ENCODE measurements at places on chromosomes 11 and 22. TPM values are rescaled to one million over a fixed set of nuclear protein-coding genes. Genes with fewer than 3 reads are reported as not detected.

GRCh38 chr22:24247564-24248344, 2.9 kb upstream of the GGT5 start:
- DNase-seq, result no peak

The UQCC3 gene
- polyA plus RNA-seq, result 8.4 TPM

GRCh38 chr11:126548581-126549550, 193.4 kb downstream of the ST3GAL4 start:
- DNase-seq, result no peak

- DNase-seq, result no peak
Measured at GRCh38 chr11:59755701-59756557, 753 bp downstream of the STX3 start.

DNA sequence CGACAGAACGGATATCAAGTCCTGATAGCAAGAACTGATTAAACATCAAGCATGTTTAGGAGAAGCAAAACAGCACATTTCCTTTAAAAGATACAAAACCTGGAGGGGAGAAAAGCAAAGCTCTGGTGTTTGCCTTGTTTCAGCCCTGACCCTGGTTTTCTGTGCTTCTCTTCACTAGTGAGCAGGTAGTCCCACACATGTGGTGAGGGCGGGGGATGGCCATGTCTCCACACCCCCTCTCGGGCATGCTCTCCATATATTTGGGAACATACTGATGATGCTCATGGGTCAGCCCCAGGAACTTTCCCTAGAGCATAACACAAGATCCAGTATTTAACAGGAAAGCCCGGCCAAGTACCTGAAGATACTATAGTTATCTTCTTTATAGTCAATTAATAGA, 10.1 kb downstream of the C11orf16 start:
- no peak for DNase-seq

DNA sequence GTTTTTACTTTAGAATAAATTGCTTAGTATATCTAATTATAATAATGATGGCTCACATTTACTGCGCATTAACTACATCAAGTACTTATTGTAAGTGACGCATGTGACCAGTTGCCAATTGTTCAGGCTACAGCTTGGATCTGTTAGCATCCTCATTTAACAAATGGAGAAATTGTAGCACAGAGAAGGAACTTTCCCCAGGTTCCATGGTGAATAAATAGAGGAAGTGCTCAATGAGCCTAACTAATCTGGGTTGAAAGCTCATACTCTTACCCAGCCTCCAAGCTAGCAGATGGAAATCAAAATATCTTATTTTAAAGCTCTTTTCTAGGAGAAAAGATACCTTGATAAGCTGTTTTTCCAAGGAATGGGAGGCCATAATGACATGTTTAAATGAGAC, 19.8 kb downstream of the MMP27 start:
- DNase-seq, result no peak

- no peak for DNase-seq
Measured at GRCh38 chr11:5507933-5508305, 1.8 kb downstream of the UBQLN3 start.

DNA sequence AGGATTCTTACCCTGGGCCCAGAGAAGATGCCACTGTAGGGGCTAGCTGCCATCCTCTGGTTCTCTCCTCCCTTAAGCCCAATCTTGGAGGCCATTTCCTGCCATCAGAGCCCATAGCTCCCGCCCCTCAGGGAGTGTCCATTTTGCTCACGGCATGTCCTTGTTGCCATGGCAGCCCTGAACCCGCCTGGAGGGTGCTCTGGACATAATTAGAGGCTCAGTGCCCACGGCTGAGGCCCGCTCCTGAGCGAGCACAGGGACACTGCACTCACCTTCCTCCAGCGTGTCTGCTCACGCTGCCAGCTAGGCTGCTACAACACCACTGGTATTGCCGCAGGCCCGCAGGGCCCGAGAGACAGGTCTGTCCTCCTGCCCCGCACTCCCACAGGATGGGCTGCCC, 11.1 kb upstream of the SUSD2 start:
- DNase-seq, result no peak

GRCh38 chr11:68314203-68315170, 2.1 kb downstream of the LRP5 start:
- no peak for DNase-seq

- no peak for DNase-seq
Measured at GRCh38 chr22:38782402-38783094, 11.4 kb downstream of the DNAL4 start.

DNA sequence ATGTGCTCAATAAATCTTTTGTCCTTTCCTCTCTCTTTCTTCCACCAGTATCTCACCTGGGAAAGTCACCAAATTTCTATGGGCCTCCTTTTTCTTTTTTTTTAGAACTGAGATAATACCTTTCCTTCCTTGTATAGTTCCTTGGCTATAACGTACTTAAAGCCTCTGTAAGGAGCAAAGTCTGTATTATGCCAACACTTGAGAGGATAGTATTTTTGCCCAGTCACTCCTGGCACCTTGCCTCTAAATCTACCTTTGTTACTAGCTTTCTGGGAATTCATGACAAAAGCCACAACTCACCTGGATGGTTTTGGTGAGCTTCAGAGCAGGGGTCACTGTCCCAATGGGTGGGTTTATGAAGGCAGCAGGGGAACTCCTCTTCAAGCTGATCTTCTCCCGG, 12.2 kb downstream of the POLDIP3 start:
- DNase-seq, result no peak

GRCh38 chr11:67273260-67273990, 7.2 kb downstream of the GRK2 start:
- no peak for DNase-seq

DNA sequence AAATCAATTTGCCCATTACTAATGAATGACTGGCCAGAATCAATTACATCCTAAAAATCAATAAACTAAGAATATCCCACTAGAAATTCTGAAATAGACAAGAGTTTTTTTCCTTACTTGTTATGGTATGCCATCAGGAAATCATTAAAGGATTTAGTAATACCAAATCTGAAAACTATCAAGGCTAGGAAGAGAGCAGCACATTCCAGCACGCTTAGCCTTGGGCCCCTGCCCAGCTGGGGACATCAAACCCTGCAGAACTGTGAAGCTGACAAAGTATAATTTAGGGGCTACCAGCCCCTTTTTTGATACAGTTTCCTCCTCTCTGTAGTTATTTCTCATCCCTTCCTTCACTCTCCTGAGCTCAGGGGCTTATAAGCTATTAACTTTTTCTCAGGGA, 247.8 kb upstream of the ZC3H12C start:
- DNase-seq, result no peak

The DTX4 gene
- 43.0 TPM for polyA plus RNA-seq

- no peak for DNase-seq
Measured at GRCh38 chr11:43837879-43838278, 42.8 kb upstream of the ALKBH3 start.

The ENTHD1 gene
- polyA plus RNA-seq, result not detected

DNA sequence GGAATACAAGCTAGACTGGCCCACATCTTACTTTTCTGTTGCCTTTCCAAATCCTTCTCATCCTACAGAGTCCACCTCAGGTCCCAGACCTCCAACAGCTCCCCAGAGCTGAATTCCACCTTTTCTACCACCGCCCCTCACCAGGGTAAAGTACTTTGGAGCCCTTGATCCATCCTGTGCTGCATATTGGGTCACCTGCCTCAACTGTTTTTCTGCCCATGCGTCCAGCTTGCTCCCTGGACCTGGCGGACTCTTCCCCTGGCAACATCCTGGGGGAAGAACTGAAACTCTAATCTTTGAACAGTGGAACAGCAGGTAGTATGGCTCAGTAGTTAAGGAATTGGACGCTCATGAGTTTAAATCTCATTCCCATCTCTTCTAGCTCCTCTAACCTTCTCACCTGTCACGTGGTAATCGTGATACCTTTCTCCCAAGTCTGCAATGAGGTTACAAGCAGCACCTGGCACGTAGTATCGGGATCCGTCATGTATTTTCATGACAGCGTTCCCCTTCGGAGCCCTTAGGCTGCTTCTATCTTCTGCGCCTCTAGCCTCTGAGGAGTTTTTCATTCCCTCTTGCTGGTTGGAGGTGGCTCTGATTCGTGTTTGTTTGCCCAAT, 98.1 kb downstream of the CEP164 start:
- no peak for DNase-seq

GRCh38 chr22:19891317-19892256, 36.9 kb upstream of the GNB1L start:
- DNase-seq, result no peak

- no peak for DNase-seq
Measured at GRCh38 chr22:44776605-44777363, 24.4 kb downstream of the ARHGAP8 start.

DNA sequence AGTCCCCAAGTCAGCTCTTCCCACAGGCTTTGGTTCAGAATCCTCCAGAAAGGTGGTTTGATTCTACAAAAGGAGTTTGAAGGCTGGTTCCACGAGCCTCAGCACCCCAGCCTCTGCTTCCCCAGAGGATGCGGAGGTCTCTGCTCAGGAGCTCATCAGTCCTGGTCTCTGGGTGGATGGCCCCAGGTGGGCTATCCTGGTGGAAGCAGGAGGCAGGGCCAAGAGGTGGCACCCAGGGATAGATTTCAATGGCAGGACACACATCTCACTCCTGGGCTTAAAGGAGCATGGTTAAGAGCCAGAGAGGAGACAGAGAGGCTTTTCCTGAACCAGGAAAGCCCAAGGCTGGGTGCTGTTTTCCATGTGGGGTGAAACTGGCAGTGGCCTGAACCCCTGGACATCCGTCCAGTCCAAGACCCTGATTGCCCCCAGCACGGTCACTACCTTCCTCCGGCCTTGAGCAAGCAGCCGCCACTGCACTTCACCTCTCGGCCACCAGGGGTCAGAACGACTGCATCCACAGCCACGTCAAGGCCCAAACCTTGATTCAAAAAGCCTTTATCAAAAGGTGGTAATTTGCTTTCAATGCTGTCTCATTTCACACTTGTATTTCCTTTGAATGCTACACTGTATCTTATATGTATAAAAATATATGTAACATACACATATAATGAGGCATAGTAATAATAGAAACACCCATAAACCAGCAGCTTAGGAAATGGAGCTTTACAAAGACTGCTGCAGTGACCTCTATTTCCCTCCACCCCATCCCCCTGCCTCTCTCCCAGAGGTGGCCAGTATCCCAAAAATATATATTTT, 19.3 kb upstream of the FXYD2 start:
- no peak for DNase-seq

The TBX10 gene
- not detected for polyA plus RNA-seq

GRCh38 chr11:72353861-72354260, 80.5 kb downstream of the CLPB start:
- no peak for DNase-seq

DNA sequence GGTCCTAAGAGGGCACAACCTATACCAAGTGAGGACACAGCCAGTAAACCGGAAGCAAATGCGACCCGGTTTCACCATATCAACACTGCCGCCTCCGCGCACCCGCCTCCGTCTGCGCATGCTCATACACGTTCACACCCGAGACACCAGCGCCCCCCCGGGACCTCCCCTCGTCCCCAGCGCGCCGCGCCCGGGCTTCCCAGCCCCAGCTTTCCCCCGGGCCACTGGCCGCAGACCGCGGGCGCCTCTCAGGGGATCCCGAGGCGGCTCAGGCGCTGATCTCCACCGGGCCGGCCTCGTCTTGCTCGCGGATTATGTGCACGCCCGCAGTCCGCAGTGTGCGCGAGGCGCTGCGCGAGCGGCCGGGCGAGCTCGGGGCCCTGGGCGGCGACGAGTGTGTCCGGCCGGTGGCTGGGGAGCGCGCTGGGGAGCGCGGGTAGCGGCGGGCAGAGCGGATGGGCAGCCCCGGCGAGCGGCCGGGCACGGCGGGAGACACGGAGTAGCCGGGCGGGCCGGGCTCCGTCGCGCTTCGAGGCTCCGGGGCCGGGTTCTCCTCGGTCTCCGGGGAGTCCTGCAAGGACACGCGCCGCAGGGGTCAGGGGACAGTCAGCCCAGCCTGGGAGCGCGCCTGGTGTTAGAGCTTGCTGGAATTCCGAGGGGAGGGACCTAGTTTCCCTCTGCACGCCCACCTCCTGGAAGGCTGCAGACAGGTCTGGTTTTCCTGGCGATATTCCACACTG, 2.0 kb downstream of the HEPN1 start:
- DNase-seq, result peak; percentile 71

DNA sequence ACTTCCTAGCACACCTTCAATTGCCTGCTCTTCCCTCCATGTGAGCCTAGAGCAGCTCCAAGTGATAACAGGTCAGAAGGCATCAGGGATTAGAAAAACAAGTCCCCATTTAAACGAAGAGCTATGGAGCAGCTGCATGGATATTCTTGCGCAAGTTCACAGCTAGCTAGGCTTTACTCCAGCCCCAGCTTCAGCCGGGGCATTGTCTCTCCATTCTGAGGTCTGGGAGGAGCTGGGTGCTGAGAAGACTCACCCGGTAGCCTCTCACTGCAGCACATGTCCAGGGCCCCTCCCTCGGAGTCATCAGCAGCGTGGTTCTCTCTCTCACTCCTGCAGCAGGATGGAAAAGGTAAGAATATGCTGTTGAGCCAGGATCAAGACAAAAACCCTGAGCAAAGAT, 26.0 kb downstream of the PTPN5 start:
- no peak for DNase-seq

DNA sequence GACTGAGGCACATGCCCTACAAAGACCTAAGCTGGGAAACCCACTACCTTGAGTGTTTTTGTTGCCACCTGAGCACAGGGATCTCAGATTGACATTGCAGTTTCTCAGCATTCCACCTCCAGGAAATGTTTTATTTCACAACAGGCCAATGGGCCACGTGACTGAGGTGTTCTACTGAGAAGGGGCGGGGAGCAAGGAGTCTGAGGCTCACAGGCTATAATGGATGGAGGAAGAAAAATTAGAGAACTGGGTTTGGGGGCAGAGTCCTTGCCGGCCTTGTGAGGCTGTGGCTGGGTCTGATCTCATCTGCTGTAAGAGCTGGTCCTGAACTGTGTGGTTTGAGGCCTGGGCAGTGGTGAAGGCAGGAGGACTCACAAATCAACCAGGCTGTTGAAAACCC, 40.7 kb downstream of the ZNF202 start:
- DNase-seq, result no peak

DNA sequence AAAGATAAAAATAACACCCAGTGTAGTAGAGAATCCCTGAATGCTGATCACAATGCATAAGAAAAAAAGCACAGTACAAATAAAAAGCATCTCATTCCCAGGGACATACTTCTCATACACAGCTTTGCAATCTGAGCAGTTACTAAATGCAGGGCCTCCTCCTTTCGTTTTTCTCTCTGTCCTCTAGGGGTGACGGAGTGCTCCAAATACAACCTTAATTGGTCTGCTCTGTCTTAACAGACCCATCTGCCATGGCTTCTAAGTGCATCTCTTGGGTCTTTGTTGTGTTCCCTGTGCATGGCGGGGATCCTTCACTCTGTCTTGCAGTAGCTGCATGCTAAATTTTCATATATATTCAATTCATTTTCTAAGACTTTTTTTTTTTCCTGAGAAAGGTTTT, 1114.2 kb upstream of the RAG2 start:
- DNase-seq, result no peak

The OR52I2 gene
- polyA plus RNA-seq, result not detected

- DNase-seq, result no peak
Measured at GRCh38 chr11:42085736-42086135, 626.3 kb upstream of the LRRC4C start.

- DNase-seq, result no peak
Measured at GRCh38 chr22:29125844-29126243, 53.0 kb downstream of the KREMEN1 start.

The ANKRD49 gene
- polyA plus RNA-seq, result 33.7 TPM

Data from right renal cortex interstitium (tissue), 3 donors.